Cerebellar nuclear complex (tissue), 1 donor: ENCODE measurements at places on chromosomes 4 and X.

- no peak for DNase-seq
Measured at GRCh38 chr4:168693750-168694490, 197.1 kb downstream of the PALLD start.

- no peak for DNase-seq
Measured at GRCh38 chr4:166077782-166078181, 204.7 kb downstream of the TLL1 start.

GRCh38 chrX:63918611-63919010, 133.6 kb upstream of the ARHGEF9 start:
- no peak for DNase-seq

DNA sequence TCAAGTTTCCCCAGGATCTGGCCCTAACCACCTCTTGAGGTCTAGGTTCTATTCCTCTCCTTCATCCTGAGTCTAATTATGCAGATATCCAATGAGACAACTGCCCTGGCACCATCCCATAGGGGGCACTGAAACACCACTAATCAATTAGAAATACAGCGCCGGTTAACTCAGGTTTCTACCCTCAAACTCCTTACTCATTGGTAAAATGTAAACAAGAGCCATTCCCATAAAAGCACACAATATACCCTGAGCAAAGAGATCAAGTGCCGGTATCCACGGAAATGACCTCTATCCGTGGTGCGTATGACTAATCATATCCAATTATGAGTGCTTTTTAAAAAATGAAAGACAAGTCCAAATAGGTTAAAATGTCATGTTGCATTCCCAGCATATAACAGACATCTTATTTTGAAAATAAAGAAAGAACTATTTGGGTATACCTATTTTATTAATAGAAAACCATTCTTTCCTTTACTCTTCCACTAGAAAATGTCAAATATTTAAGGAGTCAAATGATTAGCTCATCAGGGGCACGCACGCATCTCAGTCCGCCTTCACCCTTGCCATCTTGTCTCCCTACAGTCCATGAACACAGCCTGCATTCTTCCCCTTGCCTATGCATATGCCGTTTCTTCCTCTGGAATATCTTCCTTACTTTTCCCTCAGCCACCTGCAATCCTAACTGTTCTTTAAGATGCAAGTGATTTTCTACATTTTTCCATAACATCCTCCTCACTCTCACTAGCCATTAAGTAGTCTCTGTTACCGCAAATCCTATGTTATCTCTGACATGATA, 141.1 kb downstream of the MAML3 start:
- DNase-seq = no peak

DNA sequence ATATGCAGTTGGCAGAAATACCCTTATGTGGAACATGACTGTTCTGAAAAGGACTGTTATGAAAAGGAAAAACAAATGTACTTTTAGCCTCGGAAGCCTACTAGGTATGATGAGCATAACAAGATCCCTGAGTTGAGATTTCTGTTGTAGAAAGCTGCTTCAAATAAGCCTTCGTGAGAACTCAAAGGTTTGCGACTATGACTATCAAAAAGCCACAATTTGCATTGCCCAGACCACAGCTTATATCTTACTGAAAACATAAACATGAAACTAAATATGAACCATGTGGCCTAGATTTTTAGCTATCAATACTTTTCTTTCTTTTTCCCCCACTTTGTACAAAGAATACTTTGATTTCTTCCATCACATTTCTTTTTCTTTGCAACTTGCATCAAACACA, 398.2 kb upstream of the LCORL start:
- no peak for DNase-seq

DNA sequence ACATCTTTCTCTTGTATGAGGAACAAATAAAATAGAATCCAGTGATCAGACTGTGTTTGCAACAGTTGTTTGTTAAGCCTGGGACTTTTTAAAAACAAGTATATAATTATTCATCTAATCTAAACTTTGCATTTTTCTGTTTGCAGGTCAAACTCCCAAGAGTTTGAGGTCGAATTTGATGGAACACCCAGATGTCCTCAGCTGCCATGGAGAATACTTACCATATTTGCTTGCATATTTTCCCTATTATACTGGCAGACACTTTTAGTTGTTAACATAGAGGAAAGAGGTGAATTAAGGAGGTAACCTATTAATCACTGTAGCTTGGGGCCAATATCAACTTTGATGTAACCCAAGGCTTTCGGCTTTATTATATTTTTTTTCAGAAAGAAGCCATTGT, 401.5 kb upstream of the DIPK2B start:
- no peak for DNase-seq

GRCh38 chr4:74682567-74683359, 111.6 kb downstream of the BTC start:
- no peak for DNase-seq

- no peak for DNase-seq
Measured at GRCh38 chr4:17476853-17477252, 35.0 kb downstream of the QDPR start.

DNA sequence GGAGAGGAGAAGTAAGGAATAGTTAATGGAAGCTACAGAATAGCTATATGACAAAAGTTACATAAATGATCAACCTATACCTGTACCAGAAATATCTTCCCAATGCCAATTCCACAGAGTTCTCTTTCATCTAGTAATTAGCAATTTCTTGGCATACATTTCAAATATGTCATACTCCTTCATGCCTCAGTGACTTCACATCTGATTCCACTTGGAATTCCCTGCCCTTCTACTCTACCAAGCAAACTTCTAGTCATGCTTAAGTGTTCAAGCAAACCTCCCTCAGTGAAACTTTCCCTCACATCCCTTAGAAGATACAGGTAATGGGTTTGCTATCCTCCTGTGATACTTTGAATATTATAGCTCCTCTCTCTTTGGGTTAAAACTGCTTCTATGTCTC, 127.1 kb downstream of the KLHL13 start:
- no peak for DNase-seq

GRCh38 chr4:1601533-1601835, 82.6 kb downstream of the FAM53A start:
- DNase-seq = no peak

GRCh38 chrX:151789179-151789800, 54.7 kb downstream of the CNGA2 start:
- DNase-seq = no peak

GRCh38 chrX:17788439-17788838, 51.1 kb downstream of the SCML1 start:
- DNase-seq = no peak

- no peak for DNase-seq
Measured at GRCh38 chr4:2761035-2761923, 5.1 kb upstream of the TNIP2 start.

DNA sequence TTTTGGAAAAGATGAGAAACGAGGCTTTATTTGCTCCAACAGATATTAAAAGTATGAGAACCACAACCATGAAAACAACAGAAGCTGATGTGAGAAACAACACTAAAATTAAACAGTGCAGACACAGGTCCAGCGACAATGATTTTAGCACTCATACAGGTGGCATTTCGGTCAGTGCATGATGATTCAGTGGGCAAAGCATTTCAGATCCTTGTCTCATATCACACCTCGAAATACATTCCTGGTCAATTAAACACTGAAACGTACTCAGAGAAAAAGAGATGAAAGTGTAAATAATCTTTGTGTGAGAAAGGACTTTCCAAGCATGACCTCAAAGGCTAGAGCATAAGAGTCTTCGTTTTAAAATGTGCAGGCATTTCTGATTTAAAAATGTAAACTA, 85.2 kb downstream of the ACOX3 start:
- no peak for DNase-seq

GRCh38 chrX:65034668-65035445, 58.6 kb upstream of the ZC4H2 start:
- no peak for DNase-seq

- no peak for DNase-seq
Measured at GRCh38 chr4:150982557-150983233, 32.4 kb downstream of the LRBA start.

DNA sequence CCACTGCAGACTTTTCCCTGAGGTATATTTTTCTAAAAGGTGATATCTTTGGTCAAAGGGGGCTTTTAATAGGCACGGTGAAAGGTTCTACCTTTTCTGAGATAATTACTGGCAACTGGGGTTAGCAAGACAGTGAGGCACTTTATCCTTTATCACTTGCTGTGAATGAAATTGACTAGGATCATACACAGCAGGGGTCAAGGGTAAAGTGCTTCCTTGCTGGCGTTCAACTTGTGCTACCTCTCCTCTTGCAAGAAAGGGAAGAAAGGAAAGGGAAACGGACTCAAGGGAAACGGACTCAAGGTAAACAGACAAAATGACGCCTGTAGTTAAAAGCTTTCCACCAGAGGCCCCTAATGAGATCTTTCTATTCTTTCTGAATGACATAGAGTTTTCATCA, 78.6 kb upstream of the RAPGEF2 start:
- no peak for DNase-seq

DNA sequence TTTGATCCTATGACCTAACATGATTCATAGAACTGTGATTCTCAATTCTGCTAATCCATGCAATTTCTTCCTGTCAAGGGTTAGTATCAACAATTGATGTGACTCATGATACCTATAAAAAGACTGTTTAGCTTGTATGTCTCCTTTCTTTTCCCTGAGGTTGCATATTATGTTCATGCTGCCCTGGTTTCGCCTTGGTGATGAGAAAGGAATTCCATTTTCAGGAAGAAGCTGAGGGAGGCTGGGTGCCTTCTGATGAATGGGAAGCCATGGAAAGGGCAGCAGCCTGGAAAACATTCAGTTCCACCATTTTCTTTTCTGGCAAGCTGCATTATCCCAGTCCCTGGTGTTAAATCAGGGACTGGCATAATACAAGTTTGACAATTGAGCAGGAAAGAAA, 976.5 kb downstream of the RPA4 start:
- no peak for DNase-seq

DNA sequence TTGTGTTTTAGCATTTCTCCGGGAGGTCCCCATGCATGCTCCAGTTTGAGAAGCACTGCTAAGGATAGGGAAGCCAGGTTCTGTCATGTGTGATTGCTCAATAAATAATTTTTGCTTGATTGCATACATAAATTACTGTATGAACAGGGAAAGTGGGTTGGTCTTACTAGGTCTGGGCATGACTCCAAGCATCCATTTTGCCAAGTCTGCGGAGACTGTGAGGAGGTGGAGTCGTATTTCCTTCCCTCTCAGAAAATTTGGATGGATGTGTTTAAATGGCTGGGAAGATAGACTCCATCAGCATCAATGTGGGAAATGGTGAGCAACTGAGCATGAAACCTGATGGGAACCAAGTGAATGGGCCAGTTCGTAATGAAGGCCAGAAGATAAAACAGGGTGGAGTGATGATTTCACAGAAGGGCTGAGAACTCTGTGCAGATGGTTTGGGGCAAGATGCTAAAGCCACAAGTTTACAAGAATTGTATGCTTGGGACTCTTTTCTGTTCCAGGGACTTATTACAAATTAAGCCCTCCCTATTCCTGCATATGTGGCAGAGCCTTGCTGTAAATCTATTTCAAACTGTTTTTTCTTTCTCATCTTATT, 84.1 kb downstream of the NHS start:
- no peak for DNase-seq

- DNase-seq = no peak
Measured at GRCh38 chr4:130233377-130234047, 1137.6 kb downstream of the C4orf33 start.

DNA sequence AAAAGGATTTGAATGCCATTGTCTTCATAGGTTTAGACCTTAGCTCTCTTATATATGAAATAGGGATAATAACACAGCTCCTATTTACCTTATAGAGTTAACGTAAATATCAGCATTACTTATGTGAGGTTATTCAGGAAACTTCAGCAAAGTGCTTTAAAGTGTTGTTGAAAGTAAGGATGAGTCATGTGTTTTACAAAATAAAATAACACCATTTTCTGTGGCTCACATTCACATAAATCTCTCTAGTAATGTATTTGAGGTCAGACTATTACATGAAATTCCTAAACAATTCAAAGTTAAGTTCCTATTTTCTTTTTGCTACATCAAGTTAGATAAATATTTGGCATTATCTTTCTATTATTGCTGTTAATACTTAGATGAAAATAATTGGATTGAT, 2.9 kb downstream of the GNRHR start:
- DNase-seq = no peak

DNA sequence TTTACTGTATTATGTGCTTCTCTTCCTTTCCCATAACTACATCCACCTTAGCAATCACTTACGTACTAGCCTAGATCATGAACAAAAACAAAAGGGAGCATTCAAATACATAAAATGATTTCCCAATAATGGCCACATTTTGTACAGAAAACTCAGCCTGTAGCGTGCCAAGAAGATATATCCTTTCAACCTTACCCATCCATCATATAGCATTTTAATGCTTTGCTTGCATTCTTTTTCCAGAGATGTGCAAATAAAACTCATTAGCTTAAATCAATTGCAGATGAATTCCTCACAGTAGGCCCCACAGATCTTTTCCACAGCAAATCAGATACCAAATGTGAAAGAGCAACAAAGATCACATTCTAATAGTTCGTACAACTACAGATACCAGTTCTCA, 20.8 kb downstream of the GRSF1 start:
- no peak for DNase-seq

DNA sequence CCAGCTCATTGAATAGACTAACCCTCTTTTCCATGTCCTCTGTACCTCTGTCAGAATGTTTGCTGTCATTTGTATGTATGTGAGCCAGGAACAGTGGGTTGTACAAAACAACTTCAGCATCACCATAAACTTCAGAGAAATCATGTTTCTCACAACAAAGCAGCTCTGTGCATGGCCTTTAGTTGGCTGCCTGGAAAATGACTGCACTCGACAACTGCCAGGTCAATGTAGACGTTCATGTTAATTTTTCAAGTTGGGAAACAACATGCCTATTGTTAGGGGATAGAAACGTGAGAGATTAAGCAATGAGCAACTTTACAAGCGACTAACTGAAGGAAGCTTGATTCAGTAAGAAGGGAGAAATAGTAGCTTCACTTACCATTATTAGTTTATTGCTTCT, 17.9 kb upstream of the CXCL11 start:
- DNase-seq = no peak

DNA sequence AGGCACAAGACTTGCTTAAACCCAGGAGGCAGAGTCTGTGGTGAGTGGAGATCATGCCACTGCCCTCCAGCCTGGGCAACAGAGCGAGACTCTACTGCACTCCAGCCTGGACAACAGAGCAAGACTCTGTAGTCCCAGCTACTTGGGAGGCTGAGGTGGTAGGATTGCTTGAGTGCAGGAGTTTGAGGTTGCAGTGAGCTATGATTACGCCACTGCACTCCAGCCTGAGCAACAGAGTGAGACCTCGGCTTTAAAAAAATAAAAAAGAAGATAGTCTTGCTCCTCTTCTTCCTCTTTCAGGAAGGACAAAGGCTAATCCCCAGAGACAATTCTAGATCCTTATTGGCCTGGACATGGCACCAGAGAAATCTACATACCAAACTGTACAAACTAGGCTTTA, 5.7 kb upstream of the PPEF2 start:
- no peak for DNase-seq
